ENCODE measurements at places on chromosomes 6 and 20.

- DNase-seq, result no peak
These were observed 11.2 kb downstream of the PPP1R14C start for GRCh38 chr6:150153905-150154492.

GRCh38 chr20:8372824-8373380 lies 240.8 kb downstream of the PLCB1 start:
- DNase-seq, result no peak

GRCh38 chr6:116697480-116697879 lies 16.5 kb downstream of the KPNA5 start:
- no peak for DNase-seq

DNA sequence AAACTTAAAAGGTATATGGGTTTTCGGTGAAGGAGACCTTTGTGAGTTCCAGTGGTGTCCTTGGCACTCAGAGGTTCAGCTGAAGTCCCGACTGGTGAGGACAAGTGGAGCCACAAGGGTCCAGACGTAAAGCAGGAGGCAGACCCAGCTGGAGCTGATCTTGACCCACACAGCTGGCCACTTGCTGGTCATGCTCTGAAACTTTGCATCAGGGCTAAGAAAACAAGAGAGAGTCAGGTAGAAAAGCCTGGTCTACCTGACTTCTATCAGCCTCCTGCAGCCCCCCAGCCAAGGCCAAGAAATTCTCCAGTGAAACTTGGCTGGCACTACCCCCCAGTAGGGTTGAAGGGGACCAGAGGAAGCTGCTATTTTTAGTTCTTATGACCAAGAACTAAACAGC lies 21.6 kb downstream of the SERINC3 start:
- DNase-seq, result no peak

GRCh38 chr20:59813948-59814839 lies 119.2 kb downstream of the SYCP2 start:
- DNase-seq, result no peak

- DNase-seq, result no peak
These were observed 65.2 kb downstream of the STX11 start for GRCh38 chr6:144215402-144215931.

Measured in IMR-90 (cell line).